Heart right ventricle (tissue), 16 donors: ENCODE measurements at places on chromosomes 13 and 19. TPM values are rescaled to one million over a fixed set of nuclear protein-coding genes. Genes with fewer than 3 reads are reported as not detected.

GRCh38 chr19:920051-920864 lies 3.1 kb downstream of the KISS1R start:
- peaks cover 60% of the 10 kb centered on the region for H3K4me1 ChIP-seq
- no peaks in the 10 kb centered on the region for H3K36me3 ChIP-seq
- H3K27ac ChIP-seq, result no peak overlapping the region

- H3K36me3 ChIP-seq, result no peaks in the 10 kb centered on the region
- no peaks in the 10 kb centered on the region for H3K4me1 ChIP-seq
- H3K27me3 ChIP-seq, result no peaks in the 10 kb centered on the region
- H3K4me3 ChIP-seq, result no peak overlapping the region
- no peak overlapping the region for H3K27ac ChIP-seq
These were observed 14.2 kb upstream of the ZFP30 start for GRCh38 chr19:37669450-37669914.

- H3K36me3 ChIP-seq, result no peaks in the 10 kb centered on the region
- H3K4me3 ChIP-seq, result no peak overlapping the region
- DNase-seq, result no peak
- H3K27ac ChIP-seq, result no peak overlapping the region
These were observed 27.0 kb downstream of the TMEM161A start for GRCh38 chr19:19111136-19111835.

GRCh38 chr13:66826398-66826797 lies 403.7 kb downstream of the PCDH9 start:
- no peaks in the 10 kb centered on the region for H3K4me1 ChIP-seq
- no peak overlapping the region for H3K27ac ChIP-seq

DNA sequence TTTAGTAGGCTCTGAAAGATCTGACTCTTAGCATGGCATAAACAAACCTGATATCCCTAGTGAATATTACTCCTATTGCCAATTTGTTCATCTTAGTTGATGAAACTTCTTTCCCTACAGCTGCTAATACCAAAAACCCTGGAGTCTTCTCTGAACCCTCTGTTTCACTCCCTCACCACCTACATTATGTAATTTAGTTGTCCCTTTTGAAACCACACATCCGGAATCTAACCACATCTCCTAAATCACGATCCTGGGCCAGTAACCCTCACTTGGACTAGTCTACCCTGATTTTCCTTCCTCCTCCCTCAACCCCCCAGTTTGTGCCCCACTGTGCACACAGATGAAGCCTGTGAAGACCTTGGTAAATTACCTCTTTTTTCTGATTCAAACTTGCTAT lies 1.2 kb downstream of the ZNF256 start:
- no peak for DNase-seq
- peaks cover 17% of the 10 kb centered on the region for H3K4me1 ChIP-seq
- peaks cover 31% of the 10 kb centered on the region for H3K36me3 ChIP-seq

CCDC122 gene
- total RNA-seq, result 2.5 TPM

ZNF415 gene
- total RNA-seq, result 23.0 TPM
